ENCODE measurements at places on chromosomes 13 and 19. TPM values are rescaled to one million over a fixed set of nuclear protein-coding genes. Genes with fewer than 3 reads are reported as not detected.

GRCh38 chr13:99135591-99135990 lies 65.1 kb upstream of the UBAC2 start:
- ATAC-seq, result no peak

GRCh38 chr13:111341886-111342285 lies 21.4 kb downstream of the TEX29 start:
- no peak for ATAC-seq

DNA sequence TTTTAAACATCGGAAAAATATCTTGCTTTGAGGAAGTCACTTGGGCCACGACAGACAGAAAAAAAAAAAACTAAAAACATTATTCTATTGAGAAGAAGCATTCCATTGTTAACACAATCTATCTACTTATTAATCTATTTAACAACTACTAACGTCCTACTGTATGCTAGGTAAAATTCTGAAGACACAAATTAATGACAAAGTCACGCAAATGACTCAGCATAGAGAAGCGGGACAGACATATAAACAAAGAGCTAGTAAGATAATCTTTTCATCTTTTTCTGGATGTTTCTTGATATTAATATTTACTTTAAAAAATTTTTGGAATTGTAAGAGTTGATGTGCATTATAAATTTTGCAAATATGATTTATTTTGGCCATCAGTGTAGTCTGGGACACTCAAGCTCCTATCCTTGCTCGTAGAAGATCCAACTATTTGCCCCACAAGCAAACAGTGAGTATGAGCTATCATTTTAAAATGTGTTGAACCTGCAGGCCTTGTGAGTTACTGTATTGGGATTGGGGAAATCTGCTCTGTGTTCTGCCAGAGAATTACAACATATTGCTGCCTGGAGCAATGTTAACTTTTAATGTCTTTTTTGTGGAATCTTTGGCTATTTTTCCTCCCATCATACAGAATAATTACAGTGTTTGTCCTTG lies 109.1 kb downstream of the PCDH9 start:
- ATAC-seq, result no peak

DNA sequence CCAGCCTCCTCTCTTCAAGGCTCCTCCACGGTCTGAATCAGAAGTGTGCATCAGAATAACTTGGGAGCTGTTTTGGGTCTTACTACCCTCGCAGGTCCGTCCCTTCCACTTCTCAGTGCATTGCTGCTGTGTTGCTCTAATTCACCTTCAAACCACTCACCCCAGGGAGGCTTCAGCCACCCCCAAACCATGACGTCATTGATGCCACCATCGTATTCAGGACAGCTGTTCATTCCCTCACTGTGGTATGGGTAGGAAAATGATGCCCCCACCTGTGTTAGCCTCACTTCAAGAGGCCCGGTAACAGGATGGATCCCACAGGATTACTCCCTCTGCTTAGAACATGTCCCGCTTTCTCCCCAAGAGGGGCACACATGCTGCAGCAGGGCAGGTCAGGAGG lies 1005.7 kb downstream of the UQCRFS1 start:
- ATAC-seq, result no peak

GRCh38 chr13:62060570-62060969 lies 644.9 kb upstream of the PCDH20 start:
- ATAC-seq, result no peak

DNA sequence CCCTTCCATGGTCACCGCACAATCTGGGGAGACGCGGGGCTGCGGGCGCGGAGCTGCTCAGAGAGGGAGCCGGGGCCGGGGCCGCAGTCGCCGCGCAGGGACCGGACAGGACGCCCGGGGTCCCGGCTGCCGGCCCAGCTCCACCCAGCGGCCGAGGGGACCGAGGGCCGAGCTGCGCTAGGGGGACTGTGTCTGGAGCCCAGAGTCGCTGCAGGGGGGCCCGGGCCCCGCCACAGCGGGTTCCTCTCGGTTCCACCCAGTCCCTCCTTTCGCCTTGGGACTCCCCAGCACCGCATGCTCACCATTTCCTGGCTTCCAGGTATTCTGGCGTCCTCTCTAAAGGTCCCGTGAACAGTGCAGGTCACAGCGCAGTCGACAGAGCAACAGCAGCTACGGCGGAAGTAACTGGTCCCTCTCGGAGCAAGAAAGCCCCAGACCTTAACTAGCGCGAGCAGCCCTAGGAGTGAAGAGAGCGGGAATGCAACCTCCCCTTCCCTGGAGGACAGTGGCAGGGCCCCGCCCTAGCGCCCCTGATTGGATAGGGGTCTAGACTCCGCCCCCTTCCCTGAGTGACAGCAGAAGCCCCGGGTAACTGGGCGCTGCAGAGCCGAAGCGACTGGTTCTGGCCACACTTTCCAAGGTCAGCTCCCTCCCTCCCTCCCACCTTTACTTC lies at the start of gene ZNF878:
ZNF878 (minus strand) TSS at position 465 of the 673 bp plus-strand sequence; CDS start at position 305, 160 bp downstream.
- ATAC-seq, result peak; percentile 99

DNA sequence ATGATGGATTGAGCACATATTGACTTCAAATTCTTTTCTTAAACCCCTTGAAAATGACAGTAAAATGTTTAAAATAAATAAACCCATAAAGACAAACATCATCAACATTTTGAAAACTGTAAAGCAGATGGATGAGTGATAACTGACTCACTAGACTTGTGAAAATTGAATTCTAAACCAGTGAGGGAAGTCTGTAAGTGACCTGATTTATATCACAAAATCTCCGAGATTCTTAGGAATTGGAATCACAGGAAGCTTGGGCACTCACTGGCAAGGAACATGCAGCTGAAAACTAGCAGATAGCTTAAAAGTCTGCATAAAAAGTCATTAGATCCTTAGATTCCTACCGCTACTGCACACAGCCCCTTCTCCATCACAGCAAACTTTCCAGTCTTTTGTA lies 51.3 kb upstream of the TSC22D1 start:
- ATAC-seq, result no peak

DNA sequence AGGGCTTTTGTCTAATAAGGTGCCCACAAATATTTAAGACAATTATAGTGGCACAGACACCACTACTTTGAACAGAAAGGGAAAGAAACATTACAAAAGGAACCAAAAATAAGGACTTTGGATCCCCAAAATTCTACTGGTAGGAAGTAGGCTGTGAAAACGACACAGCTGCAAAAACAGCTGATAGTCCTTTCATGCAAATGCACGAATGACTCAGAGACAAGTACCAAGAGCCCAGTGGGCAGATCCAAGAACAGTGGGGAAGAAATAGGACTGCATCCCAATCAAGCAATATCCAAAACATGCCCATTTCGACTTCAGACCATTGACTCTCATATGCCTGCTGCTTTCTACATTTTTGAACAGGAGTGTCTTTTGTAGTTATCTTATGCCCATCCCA lies 269.4 kb upstream of the NBEA start:
- no peak for ATAC-seq

GRCh38 chr13:27076421-27076820 lies 95.2 kb downstream of the USP12 start:
- no peak for ATAC-seq

DNA sequence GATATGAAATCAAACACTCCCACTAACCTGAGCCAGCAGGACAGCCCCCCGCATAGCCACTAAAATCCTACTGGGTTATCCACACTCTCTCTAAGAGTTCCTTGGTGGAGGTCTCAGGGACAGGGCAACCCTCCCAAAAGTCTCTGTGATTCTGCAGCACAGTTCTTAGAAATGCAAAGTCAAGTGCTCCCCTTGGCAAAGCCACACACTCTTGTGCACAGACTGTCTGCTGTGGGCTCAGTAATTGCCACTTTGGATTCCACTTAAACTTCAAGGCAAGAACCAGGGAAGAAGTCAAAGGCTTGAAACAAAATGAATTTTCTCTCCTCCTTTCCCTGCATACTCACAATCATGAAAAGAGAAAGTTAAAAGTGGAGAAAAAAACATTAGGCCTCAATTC lies 61.5 kb downstream of the DOCK9 start:
- ATAC-seq, result no peak

GRCh38 chr13:62137629-62138405 lies 722.2 kb upstream of the PCDH20 start:
- ATAC-seq, result no peak

GRCh38 chr19:17473041-17473440 lies 2.7 kb downstream of the SLC27A1 start:
- ATAC-seq, result no peak

DNA sequence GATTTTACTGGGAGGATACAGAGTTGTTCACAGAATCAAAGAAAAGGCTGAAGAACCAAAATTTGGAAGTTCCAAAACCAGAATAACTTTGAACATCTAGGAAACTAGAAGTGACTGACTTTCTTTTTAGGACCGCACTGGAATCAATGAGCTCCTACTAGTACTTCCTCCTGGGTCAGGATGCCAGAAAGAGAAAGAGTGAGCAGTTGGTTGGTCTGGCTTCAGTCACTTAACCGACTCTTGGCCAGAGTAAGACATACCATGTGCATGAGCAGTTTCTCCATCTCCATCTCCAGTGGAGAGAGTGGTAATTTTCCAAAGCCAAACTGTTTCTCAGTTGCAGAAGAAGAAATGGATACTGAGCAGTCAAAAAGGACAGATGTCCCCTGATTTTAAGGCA lies 27.1 kb upstream of the MTUS2 start:
- no peak for ATAC-seq

DNA sequence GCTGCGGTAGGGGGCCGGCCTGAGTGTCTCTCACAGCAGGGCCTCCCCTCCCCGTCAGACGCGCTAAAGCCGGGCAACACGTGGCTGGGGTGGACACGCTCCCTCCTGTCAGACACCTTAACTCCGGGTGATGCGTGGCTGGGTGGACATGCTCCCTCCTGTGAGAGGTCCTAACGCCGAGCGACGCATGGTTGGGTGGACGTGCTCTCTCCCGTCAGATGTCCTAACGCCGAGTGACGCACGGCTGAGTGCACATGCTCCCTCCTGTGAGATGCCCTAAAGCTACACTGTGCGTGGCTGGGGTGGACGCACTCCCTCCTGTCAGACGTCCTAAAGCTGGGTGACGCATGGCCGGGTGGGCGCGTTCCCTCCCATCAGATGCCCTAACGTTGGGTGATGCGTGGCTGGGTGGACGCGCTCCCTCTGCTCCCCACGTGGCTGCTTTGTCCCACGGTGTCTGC lies 126.1 kb upstream of the MCF2L start:
- ATAC-seq, result no peak

DNA sequence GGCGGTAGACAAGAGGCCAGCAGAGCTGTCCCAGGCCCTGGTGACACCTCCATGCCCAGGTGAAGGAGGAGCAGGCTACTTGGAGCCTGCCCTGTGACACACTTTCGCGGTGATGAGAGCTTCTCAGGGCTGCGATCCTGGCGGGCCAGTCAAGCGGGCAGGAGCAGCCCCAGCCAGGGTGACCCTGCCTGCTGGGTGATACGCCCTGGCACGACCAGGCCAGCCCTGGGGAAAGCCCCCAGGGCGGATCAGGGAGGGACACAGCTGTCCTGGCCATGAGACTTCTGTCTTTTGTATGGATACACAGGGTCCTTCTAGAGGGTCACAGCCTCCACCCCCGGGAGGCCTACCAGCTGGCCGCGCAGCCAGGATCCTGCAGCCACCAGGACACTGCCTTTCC lies 13.1 kb downstream of the DNM2 start:
- no peak for ATAC-seq

Gene INSL3
- 0.46 TPM for total RNA-seq

Gene MPND
- 14.0 TPM for total RNA-seq

Gene CPB2
- total RNA-seq, result 0.36 TPM

Gene PSG2
- not detected for total RNA-seq

Gene FXYD1
- 2.0 TPM for total RNA-seq

Gene IRGC
- total RNA-seq, result 0.05 TPM

Measured in motor neuron (in vitro differentiated cells).